Lung (tissue), 17 donors: ENCODE measurements at places on chromosomes 7 and 10.

GRCh38 chr10:51321980-51322379, 247.7 kb downstream of the PRKG1 start:
- H3K36me3 ChIP-seq, result no peaks in the 10 kb centered on the region
- no peaks in the 10 kb centered on the region for H3K4me1 ChIP-seq
- no peak overlapping the region for H3K4me3 ChIP-seq
- no peaks in the 10 kb centered on the region for H3K27me3 ChIP-seq
- H3K27ac ChIP-seq, result no peak overlapping the region

GRCh38 chr7:13466874-13467547, 522.5 kb downstream of the ETV1 start:
- DNase-seq, result peak; percentile 94
- H3K27ac ChIP-seq, result no peak overlapping the region
- no peaks in the 10 kb centered on the region for H3K36me3 ChIP-seq
- H3K4me3 ChIP-seq, result no peak overlapping the region

DNA sequence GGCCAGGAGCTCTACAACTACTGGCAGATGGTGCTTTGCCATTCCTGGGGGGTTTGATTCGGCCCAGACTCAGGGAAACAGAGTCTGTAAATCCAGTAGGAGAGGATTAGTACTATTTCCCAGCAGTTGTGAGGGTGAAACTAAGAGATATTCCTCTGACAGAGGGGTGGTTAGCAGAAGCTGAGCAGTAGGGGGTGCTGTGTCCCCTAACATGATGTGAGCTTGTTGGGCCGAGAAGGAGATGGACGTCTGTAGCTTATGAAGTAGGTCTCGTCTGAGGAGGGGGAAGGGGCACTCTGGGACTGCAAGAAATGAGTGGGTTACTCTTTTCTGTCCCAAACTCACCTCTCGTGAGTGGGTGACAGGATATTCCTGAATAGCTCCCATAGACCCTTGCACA, 179.2 kb upstream of the MBL2 start:
- H3K4me3 ChIP-seq, result no peak overlapping the region
- H3K27me3 ChIP-seq, result no peaks in the 10 kb centered on the region
- no peaks in the 10 kb centered on the region for H3K36me3 ChIP-seq
- H3K4me1 ChIP-seq, result no peaks in the 10 kb centered on the region
- DNase-seq, result peak; percentile 75

DNA sequence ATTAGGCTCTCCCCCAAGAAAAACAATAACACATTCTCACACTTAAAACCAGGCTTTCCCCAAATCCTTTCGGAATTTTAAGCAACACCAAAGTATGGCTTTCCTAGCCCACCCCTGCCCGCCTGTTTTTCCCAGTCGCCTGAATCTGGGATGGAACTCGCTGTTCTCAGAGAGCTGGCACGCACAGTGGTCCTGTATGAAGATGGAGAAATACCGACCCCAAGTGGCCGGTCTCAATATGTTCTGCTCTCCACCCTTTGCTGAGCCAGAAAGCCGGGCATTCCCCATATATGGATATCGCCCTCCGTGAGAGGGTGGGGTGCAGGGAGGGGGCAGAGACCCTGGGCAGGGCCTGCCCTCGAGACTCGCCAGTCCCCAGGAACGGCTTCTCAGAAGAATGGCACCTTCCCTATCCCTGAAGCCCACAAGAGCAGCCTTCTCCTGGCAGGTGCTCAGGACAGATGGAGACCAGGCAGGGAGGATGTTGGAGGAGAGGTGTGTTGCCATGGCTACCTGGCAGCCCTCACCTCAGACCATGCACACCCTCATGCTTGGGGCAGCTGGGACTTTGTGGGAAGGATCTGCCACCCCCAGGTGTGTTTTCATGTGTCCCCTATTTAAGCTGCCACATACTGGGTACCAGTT, 3.4 kb downstream of the TACR2 start:
- no peaks in the 10 kb centered on the region for H3K27me3 ChIP-seq
- no peak overlapping the region for H3K4me3 ChIP-seq
- H3K4me1 ChIP-seq, result no peaks in the 10 kb centered on the region
- peak; percentile 86 for DNase-seq
- no peaks in the 10 kb centered on the region for H3K36me3 ChIP-seq

DNA sequence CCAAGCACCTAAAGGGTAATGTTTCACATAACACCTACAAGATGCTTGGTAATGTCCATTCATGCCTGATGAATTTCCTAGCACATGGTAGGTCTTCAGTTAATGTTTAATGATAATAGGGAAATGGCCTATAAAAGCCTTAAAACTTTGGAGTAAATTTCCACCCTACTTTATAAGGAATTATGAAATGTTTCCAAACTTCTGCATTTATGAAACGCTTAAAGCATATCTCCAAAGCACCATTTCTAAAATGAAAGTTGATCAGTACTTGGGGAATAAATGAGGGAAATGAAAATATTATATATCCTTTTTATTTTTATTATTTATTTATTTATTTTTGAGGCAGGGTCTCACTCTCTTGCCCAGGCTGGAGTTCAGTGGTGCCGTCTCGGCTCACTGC, 51.8 kb downstream of the INPP5F start:
- no peak overlapping the region for H3K4me3 ChIP-seq
- DNase-seq, result no peak
- H3K27me3 ChIP-seq, result no peaks in the 10 kb centered on the region
- no peaks in the 10 kb centered on the region for H3K4me1 ChIP-seq

DNA sequence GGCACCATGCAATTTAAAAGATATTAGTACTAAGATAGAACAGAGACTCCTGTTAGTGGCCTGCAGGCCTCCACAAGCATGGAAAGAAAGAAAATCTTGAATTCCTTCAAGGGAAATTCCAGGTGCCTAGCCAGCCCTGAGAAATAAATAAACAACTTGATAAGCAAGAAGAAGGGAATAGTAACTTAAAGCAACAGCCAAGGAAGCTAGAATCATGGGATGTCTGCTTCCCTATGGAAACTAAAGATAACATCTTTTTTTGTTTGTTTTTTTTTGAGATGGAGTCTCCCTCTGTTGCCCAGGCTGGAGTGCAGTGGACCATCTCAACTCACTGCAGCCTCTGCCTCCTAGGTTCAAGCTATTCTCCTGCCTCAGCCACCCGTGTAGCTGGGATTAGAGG, 128.6 kb downstream of the SKIDA1 start:
- no peak overlapping the region for H3K4me3 ChIP-seq
- H3K4me1 ChIP-seq, result peaks cover 10% of the 10 kb centered on the region
- H3K27me3 ChIP-seq, result no peaks in the 10 kb centered on the region
- H3K27ac ChIP-seq, result no peak overlapping the region

- H3K4me1 ChIP-seq, result no peaks in the 10 kb centered on the region
- no peak overlapping the region for H3K27ac ChIP-seq
- DNase-seq, result no peak
- H3K36me3 ChIP-seq, result peaks cover 10% of the 10 kb centered on the region
Measured at GRCh38 chr7:22142572-22142971, 196.9 kb upstream of the CDCA7L start.

- H3K27me3 ChIP-seq, result no peaks in the 10 kb centered on the region
- no peaks in the 10 kb centered on the region for H3K4me1 ChIP-seq
- H3K27ac ChIP-seq, result no peak overlapping the region
- DNase-seq, result no peak
- no peak overlapping the region for H3K4me3 ChIP-seq
Measured at GRCh38 chr7:21639206-21639868, 96.5 kb downstream of the DNAH11 start.

- H3K27me3 ChIP-seq, result no peaks in the 10 kb centered on the region
- no peak overlapping the region for H3K4me3 ChIP-seq
- peak; percentile 34 for DNase-seq
- no peak overlapping the region for H3K27ac ChIP-seq
- H3K36me3 ChIP-seq, result no peaks in the 10 kb centered on the region
- H3K4me1 ChIP-seq, result no peaks in the 10 kb centered on the region
Measured at GRCh38 chr10:4100380-4100779, 315.4 kb upstream of the KLF6 start.

- H3K4me3 ChIP-seq, result no peak overlapping the region
- H3K27me3 ChIP-seq, result no peaks in the 10 kb centered on the region
- H3K36me3 ChIP-seq, result peaks cover 17% of the 10 kb centered on the region
- H3K4me1 ChIP-seq, result no peaks in the 10 kb centered on the region
Measured at GRCh38 chr7:16693601-16694318, 47.8 kb downstream of the BZW2 start.

GRCh38 chr7:16345979-16346958, 75.1 kb downstream of the CRPPA start:
- no peaks in the 10 kb centered on the region for H3K4me1 ChIP-seq
- H3K36me3 ChIP-seq, result peaks cover 4% of the 10 kb centered on the region
- H3K27ac ChIP-seq, result no peak overlapping the region
- no peaks in the 10 kb centered on the region for H3K27me3 ChIP-seq

DNA sequence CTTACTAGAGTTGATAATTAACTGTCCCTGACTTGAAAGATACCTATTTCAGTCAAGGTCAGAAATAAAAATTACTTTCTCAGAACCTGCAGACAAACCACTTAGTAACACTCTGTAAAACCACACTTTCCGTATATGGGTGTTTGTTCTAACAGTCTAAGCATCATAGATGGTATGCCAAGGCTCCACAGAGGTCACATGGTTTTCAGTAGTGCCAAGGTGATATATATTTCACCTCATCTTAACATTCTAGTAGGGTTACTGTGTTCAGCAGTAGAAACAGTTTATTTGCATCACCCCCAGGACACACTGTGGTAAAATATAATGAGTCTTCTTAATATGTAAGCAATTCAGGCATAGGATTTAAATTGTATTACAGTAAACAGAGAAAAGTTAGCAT, 61.5 kb downstream of the KCND2 start:
- no peak overlapping the region for H3K27ac ChIP-seq
- DNase-seq, result no peak
- no peaks in the 10 kb centered on the region for H3K27me3 ChIP-seq
- H3K36me3 ChIP-seq, result no peaks in the 10 kb centered on the region
- no peak overlapping the region for H3K4me3 ChIP-seq
- no peaks in the 10 kb centered on the region for H3K4me1 ChIP-seq

DNA sequence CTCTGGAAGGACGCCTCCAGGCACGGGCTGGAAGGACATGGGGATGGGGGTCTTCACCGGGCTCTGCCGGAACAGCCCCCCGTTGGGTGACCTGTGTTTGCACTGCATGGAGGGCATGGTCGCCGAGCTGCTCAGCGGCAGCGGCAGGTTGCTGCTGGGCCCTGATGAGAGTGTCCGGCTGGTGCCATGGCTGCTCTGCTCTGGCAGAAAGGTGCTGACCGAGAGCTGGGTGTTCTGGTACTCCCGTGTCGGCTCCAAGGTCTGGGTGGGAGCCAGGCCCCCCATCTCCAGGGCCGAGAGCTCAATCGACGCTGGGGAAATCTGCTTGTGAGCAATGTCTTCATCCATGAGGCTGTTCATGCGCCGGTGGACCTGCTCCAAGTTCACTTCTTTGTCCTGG, 764.3 kb downstream of the GRID1 start:
- DNase-seq, result no peak
- no peak overlapping the region for H3K4me3 ChIP-seq
- no peaks in the 10 kb centered on the region for H3K4me1 ChIP-seq
- H3K27ac ChIP-seq, result no peak overlapping the region
